Activated naive CD8-positive, alpha-beta T cell treated with anti-CD3 and anti-CD28 coated beads, Interleukin-2, amount 10 ng/mL, durations not matched to agents 7 days and 5 days (primary cell): ENCODE measurements at places on chromosomes 7 and 10. TPM values are rescaled to one million over a fixed set of nuclear protein-coding genes. Genes with fewer than 3 reads are reported as not detected.

DNA sequence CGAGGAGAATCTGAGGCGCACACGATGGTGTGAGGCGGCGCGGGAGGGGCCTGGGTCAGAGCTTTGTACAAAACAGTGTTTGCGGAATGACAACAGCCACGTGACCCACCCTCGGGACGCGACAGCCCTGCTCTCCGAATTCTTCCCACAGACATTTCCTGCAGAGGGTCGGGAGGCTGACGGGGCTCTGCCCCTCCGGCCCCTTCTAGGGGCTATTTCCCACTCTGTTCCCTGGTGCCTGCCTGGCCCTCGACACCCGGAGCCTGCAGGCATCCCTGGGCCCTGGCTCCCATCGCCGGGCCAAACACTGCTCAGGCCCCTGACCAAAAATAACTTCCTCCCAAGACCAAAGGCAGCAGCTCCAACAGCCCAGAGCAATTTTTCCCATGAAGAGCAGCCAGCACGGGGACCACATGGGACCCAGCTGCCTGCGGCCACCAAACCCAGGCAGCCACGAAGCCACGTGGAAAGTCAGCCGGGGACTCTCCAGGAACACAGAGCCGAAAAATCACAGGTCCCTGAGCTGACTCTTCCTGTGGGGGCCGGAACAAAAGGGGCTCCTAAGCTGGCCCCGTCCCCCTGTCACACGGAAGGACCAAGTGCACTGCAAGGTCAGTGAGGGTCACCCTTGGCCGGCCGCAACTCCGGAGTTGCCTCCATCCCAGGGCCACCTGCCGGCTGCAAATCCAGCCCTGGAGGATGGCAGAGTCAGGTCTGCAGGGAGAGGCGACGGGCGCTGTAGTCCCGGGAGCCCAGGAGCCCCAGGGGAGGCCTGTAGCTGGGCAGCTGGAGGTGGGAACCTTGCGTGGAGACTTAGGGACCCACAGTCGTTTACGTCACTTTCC is 42.0 kb downstream of the PAPOLB start:
- no peak for DNase-seq

- DNase-seq: no peak
These were observed 216.7 kb downstream of the ADAM12 start for GRCh38 chr10:126171555-126171954.

DNA sequence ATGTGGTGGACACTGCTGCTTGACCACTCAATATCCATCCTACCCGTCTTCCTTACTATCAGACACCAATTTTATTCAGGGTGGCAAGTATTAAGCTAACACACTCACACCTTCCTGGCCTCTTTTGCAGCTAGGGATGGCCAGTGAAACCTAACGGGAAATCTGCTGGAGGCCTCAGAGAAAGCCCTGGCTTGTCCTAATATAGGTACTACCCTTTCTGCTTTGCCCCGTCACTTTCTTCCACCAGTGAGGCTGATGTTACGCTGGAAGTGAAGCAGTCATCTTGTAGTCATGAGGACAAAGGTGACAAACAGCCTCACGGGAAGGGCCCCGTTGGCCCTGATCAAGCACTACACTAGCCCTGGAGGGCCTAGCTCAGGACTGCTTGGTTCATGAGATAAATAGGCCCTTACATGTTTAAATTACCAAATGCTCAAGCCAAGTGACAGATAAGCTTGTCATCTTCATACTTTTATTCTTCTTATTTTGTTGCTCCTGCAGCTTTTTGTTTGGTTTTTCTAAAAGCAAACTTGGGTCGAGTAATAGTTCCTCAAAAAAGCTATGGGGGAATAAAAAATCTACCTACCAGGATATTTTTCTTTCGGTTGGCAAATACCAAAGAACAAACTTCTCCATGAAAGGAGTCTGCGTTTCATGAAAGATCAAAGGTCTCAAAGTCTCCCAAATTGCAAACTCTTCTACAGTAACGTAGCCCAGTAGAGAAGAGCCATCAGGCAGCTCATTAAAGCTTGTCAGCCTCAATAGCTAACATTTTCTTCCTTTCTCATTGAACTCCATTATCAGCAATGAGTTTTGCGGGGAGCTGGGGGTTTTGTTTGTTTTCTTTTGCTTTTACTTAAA is 17.5 kb downstream of the CREB3L2 start:
- no peak for DNase-seq

DNA sequence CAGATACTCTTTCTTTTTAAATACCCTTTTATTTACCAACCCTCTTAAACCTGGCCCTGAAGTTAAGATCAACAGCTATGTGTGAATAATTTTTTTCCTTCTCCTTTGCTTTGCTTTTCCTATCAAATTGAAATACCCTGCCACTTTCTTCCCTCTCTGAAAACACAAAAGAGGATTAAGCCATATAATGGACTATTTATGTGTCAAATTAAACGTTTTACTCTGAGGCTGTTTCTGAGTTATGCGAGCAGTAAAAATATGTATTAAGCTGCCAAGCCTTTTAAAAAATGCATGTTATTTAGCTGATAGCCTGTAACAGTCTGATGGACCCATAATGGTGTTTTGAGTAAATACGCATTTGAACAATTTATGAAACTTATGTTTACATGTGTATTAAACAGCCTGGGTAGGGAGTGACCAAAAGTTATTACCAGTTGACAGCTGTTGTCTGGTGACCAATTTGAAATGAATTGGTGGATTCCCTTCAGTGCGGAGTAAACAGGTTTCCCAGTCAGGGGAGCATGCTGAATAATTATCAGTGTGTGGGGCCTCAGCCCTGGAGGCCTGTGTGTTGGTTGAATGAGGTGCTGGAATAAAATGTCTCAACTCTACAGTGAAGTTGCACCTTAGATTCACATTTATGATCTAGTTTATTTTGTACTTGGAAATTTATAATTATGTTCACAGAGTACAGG is 89.6 kb downstream of the AUTS2 start:
- no peak for DNase-seq

DNA sequence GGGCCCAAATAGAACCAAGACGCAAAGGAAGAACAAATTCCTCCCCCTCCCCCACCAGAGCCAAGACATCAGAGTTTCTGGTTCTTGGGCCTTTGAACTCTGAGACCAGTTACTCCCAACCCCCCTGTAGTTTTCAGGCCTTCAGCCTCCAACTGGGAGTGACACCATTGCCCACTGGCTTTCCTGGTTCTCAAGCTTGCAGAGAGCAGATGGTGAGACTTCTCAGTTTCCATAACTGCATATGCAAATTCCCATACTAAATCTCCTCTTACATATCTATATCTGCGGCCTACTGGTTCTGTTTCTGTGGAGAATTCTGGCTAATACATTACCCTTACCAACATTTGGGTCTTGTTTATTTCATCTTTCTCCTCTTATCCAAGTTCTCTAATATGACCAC is 762.9 kb downstream of the GRM8 start:
- DNase-seq: no peak

DNA sequence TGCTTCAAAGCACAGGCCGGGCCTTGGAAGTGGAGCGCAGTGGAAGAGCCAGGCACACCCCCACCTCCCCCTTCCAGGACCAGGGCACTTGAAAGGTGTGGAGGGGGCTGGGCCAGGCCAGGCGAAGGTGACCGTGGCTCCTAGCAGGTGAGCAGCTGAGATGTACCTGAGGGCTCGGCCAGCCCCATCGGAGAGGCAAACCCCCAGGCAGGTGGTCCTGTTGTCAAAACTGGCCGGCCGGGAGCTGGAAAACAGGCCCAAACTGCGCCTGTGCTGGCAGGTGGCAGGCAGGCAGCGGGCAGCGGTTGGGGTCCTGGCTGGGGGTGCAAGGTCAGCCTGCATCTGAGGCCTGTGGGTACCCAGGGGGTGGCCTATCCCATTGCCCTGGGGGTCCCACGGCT is 96.4 kb upstream of the DNAAF5 start:
- DNase-seq: no peak

DNA sequence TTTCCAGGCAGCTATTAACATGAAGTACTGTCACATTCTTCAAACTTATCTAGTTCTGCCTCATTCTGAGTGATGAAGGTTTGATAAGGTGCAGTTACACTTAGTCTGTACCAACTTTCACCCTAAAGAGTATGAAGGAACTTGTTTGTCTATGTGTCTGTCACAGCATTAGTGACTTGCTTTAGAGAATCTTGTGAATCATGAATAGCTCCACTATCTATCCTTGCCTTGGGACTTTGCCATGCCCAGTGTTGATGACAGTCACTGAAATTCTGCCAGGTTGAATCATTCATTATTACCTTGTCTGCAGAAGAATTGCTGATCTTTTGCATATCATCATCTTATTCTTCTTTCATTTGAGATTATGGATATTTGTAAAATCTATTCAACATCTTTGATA is 50.9 kb upstream of the A1CF start:
- DNase-seq: no peak

DNA sequence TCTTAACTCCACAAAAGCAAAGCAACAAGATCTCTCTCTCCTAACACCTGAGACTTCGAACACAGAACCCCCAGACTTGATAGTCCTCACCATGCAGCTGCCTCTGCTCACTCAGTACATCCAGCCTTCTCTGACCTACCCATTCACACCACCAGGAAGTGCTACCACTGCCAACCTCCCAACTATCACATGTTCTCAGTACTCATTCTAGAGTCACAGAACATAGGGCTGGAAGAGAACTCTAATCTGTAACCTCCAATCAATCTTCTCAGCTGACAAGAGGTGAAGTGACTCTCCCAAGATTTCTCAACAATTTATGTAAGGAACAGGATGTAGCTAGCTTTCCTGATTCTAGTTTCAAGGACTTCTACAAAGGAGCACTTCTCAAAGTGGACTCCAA is 3.8 kb downstream of the NUDCD3 start:
- DNase-seq: no peak

DNA sequence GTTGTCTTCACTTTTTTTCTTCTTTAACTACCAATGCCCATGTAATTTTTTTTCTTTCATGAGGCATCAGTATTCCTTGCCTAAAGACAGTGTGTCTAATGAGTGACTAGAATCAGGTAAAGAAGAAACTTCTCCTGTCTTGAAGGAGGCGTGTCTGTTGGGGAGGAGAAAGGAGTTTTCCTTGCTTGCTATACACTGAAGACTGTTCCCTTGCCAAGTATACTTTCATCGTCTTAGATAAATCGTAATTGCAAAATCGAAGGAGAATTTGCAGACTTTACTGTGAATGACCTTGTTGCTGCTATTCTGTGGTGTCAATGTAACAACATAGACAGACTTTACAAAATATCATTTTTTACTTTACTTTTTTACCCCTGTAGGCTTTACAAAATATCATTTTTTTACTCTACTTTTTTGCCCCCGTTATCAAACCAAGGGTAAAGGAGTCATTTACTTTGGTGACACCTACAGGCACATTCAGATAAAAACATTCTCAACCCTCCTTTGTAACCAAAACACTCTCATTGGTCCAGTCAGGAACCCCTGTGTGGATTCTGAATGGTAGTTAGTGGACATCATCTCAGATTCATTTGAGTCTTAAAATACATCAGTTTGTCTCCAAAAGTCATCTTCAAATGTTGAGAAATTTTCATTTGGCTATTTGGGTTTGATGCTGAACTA is 232.4 kb downstream of the AHR start:
- no peak for DNase-seq

DNA sequence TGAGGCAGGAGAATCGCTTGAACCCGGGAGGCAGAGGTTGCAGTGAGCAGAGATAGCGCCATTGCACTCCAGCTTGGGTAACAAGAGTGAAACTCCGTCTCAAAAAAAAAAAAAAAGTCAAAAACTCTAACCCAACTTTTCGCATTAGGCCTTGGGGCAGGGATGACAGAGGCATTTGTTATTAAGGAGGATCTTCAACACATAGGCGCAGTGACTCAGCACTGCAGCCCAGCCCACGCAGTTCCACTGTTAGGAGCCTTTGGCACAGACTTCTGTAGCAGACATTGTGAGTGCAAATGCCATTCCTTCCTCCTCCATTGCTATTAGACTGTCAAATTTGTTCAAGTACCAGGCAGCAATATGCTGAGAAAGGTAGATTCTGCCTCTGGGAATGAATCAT is 43.1 kb upstream of the KLHL7 start:
- no peak for DNase-seq

DNA sequence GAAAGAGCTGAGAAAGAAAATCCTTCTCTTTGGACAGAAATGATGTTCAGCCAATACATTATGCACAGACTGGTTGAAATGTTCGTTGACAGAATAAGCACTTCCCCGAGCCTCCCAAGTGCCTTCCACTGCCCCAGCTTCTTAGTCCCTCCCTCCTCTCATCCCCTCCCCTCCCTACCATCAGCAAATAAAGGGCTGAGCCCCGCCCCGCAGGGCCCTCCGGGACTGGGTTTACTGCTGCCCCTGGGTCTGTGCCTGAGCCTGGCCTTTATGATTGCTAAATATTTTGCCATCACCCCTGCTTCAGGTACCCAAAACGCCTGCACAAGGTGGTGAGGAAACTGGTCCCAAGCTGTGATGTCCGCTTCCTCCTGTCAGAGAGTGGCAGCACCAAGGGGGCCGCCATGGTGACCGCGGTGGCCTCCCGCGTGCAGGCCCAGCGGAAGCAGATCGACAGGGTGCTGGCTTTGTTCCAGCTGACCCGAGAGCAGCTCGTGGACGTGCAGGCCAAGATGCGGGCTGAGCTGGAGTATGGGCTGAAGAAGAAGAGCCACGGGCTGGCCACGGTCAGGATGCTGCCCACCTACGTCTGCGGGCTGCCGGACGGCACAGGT is 28.1 kb downstream of the HKDC1 start:
- DNase-seq: no peak

GRCh38 chr10:72653383-72654096 is 27.7 kb upstream of the MICU1 start:
- no peak for DNase-seq

GRCh38 chr7:23944131-23944530 is 234.1 kb downstream of the STK31 start:
- DNase-seq: no peak

DNA sequence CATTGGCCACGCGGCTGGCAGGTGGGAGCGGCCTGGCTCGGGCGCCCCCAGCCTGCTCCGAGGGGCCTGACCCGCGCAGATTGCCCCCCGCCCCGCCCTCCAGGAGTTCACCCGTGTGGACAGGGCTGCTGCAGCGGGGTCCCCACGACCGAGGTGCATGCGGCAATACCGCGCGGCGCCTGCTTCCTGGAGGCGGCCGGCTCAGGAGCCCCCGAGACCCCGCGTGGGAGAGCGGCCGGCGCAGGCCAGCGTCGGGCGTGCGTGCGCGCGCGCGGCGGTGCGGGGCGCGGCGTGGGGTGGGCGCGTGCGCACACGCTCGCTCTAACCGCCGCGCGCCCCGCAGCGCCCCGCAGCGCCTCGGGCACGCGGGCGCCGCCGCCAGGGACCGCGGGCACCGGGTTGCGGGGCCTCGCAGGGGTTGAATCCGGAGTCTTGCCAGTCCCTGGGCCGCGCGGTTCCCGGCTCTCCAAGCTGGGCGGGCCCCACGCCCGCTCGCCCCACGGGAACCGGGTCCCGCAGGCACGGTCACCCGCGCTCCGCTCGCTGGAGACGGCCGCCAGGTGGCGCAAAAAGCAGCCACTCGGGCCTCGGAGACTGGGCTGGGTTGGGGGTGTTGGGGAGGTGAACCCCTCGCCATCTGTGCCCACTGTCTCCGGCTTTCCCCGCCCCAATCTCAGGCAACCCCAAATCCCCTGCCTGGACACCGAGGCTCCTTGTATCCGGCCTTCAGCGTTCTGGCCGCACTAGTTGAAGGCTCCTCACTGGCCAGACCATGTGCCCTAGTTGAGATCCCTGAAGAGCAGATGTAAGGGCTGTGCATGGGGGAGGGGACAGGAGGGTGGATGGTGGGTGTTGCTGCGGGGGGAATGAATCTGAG is 1.3 kb upstream of the ACHE start:
- peak; percentile 70 for DNase-seq

The MTERF1 gene
- total RNA-seq: 20.9 TPM

The NPC1L1 gene
- total RNA-seq: not detected

The BAZ1B gene
- 90.5 TPM for total RNA-seq

The SRGN gene
- 162 TPM for total RNA-seq

The ZNF736 gene
- 38.9 TPM for total RNA-seq

The C7orf57 gene
- total RNA-seq: 0.40 TPM

The OR2A12 gene
- not detected for total RNA-seq
